ENCODE measurements at places on chromosomes 7 and 10. TPM values are rescaled to one million over a fixed set of nuclear protein-coding genes. Genes with fewer than 3 reads are reported as not detected.
A peak's percentile ranks its signal among the peaks of the same experiment; 100 is the strongest.

DNA sequence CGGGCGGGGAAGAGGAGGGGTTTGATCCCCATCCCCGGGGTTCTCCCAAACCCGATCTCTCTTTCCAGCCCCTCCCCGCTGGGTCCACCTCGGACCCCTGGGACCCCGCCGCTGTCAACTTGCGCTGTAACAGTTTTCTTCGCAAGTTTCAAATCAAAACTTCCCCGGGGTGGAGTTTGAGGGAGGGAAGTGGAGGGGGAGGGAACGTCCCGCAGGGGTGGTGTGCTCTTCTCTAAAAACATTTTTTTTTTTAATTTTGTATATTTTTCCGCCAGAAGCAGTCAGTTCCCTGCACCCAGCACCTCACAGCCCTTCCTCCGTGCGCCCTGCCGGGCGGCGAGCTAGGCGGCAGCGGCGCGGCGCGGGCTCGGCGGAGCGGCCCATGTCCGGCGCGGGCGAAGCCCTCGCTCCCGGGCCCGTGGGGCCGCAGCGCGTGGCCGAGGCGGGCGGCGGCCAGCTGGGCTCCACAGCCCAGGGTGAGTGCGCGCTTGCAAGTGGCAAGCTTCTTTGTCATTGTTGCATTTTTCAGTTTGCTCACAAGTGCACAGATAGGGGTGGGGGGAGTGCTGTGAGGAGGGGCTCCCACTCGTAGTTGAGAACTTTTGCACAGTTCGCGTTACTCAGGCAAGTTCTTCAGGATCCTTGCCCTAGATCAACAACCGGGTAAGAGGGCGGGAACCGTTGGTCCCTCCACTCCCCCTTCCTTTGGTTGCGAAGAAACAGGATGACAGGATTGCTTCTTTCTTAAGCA, 933 bp downstream of the MDFIC start:
- DNase-seq, result no peak

DNA sequence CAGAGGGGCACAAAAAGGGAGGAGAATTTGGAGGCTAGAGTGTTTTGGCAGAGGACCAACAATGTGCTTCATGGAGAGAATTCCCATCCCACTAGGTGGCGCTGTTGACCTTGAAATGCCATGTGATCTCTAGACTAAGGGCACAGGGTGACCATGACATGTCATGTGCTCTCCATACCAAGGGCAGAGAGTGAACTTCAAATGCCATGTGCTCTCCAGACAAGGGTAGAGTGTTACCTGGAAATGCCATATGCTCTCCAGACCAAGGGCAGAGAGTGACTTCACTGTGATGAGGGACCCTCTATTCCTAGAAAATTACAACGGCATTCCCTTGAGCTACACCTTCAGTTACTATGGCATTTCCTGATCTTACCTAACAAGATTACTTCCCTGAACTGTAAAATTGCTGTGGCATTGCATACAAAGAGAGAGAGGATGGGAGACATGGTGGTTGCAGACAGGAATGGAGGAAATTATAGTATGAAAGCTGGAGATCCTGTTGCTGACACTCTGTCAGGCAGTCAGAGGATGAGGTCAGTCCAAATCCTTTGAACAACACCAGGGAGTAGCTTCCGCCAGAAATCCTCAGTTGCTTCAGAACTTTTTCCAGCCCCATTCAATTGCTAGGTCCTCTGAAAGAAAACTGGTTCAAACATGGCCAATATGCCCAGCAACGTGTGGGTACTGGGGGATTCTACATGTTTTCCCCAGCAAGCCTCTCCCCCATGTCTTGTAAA, 60.9 kb upstream of the ACSM6 start:
- DNase-seq, result peak; percentile 7

GRCh38 chr10:128468462-128468861, 342.2 kb upstream of the MKI67 start:
- DNase-seq, result no peak

DNA sequence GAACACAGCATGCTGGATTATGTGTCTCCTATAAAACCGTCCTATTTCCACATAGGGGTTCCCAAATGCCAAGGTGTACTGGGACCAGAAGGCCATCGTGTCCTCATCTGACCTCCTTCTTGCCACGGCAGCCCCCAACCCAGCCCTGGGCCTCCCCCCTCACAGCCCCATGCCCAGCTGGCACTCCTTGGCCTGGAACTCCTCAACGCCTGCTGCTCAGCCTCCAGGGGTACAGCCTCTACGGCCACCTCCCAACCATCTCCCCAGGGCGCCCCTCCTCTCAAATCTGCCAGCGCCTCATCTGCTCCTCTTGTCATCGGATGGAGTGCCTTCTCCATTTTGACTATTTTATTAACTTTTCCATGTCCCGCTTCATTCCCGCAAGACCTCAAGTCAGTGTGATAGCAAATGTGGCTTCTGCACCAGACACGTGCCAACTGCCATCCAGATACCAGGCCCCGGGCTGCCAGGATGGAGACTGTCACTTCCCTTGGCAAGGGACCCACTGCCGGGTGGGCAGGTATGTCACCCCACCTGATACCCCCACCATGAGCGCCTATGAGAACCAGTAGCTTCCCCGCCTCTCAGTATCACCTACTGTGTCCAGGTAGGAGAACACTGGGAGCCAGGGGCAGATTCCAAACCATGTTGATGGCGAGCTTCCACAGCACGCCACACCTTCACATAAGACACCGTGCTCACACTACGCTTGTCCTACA, 106.7 kb downstream of the EBF3 start:
- no peak for DNase-seq

- DNase-seq, result no peak
Measured at GRCh38 chr7:146956853-146957252, 840.3 kb downstream of the CNTNAP2 start.

DNA sequence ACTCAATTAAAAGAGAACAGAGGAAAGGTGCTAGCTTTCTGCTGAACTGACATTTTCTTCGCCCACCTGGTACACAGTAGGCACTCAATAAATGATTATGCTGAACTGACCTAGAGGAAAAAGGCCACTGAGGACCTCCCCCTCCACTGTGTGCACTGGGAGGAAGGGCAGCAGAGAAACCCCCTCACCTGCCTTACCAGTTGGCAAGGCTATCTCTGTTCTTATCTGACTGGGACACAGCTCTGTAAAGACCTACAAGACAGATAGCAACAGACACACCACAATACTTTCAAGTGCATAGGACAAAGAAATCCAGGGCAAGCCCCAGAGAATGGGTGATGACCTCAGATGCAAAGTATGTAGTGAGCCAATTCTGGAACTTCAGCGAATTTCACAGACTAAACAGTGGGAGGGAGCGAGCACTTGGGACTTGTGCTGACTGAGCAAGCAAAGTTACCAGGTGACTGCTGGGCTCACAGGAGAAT, 30.4 kb downstream of the PDLIM1 start:
- peak; percentile 86 for DNase-seq

DNA sequence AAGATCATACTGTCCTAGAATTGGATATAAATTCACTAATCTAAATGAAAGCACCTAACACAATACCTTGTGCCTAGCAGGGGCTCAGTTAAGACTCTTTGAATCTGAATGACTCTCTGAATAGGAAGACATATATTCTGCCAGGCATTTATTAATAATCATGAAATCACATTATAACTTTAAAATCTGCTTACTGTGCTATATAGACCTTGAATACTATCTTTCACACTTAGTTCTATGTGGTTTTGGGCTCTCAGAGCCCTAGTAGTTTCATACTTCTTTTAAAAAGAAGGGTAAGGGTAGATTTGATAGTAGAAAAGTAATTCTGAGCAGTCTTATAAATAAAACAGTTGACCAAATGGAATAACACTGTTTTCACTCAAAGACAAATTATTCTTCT, 10.2 kb downstream of the UBN2 start:
- DNase-seq, result no peak

CNNM1 gene
- 0.62 TPM for total RNA-seq

TMEM213 gene
- not detected for total RNA-seq

CPN1 gene
- total RNA-seq, result 0.07 TPM

UPK3B gene
- not detected for total RNA-seq

ASZ1 gene
- not detected for total RNA-seq

IMPDH1 gene
- 47.6 TPM for total RNA-seq

All from kidney epithelial cell (primary cell).